ENCODE measurements at places on chromosomes 6 and 20.

DNA sequence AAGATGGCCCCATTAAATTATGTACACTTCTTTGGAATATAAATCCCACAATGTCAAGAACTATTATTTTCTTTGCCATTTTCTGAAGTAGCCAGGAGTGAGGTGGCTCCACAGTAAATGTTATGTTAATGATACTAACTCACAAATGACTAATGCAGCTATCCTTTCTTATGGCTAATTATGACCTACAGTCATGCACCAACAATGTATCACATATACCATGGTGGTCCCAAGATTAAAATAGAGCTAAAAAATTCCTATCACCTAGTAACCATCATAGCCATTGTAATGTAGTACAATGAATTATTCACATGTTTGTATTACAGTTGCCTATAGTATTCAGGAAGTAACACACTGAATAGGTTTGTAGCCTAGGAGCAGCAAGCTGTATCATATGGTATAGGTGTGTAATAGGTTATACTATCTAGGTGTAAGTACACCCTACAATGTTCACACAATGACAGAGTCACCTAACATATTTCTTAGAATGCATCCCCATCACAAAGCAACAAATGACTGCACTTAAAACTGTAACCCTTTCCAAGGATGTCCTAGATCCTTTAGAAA is 15.3 kb downstream of the ECHDC1 start:
- no peaks in the 10 kb centered on the region for H3K27me3 ChIP-seq
- H3K4me1 ChIP-seq, result peaks cover 9% of the 10 kb centered on the region
- H3K4me3 ChIP-seq, result no peak overlapping the region

- H3K27ac ChIP-seq, result no peak overlapping the region
- no peak for DNase-seq
- H3K36me3 ChIP-seq, result no peaks in the 10 kb centered on the region
These were observed 95.4 kb upstream of the NKX2-2 start for GRCh38 chr20:21609221-21609620.

GRCh38 chr6:63487103-63487813 is 85.0 kb upstream of the LOC128125822 start:
- H3K27ac ChIP-seq, result no peak overlapping the region
- no peaks in the 10 kb centered on the region for H3K27me3 ChIP-seq
- H3K36me3 ChIP-seq, result no peaks in the 10 kb centered on the region
- no peak for DNase-seq
- no peaks in the 10 kb centered on the region for H3K4me1 ChIP-seq

GRCh38 chr6:43926634-43927531 is 156.9 kb downstream of the VEGFA start:
- no peaks in the 10 kb centered on the region for H3K36me3 ChIP-seq
- peaks cover 26% of the 10 kb centered on the region for H3K4me1 ChIP-seq
- no peak overlapping the region for H3K27ac ChIP-seq

- H3K27me3 ChIP-seq, result no peaks in the 10 kb centered on the region
- peaks cover 10% of the 10 kb centered on the region for H3K4me1 ChIP-seq
- H3K27ac ChIP-seq, result no peak overlapping the region
- peak; percentile 48 for DNase-seq
- no peaks in the 10 kb centered on the region for H3K36me3 ChIP-seq
- peak overlapping the region; percentile 73 for H3K4me3 ChIP-seq
These were observed 568 bp downstream of the CCDC170 start for GRCh38 chr6:151494235-151494935.

GRCh38 chr6:43181942-43182860 is at the start of gene CUL9:
CUL9 (plus strand) TSS chr6:43182196; CDS start chr6:43184311, 2,115 bp downstream.
- DNase-seq, result peak; percentile 49
- H3K4me3 ChIP-seq, result peak within 1 kb of the TSS; percentile 68
- H3K36me3 ChIP-seq, result peaks cover 15% of the 10 kb centered on the region
- H3K27ac ChIP-seq, result peak within 1 kb of the TSS; percentile 39
- H3K4me1 ChIP-seq, result peaks cover 19% of the 10 kb centered on the region

DNA sequence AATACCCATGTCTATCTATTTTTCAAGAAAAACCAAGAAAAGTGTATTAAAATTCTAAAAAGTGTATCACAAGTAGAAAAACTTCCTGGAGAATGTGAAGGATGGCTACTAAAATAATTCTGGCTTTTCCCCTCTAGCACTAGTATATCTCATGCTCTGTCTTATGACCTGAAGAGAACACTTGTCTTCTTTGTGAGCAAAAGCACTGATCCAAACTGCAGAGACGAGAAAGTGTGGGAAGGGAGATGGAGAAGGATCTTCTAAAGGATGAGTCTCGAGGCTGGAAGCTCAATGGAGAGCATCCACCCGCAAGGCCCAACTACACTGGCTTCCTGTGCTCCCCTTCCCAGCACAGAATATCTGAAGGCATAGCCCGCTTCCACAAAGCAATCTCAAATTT is 23.5 kb downstream of the STX7 start:
- H3K4me1 ChIP-seq, result peaks cover 5% of the 10 kb centered on the region
- no peak overlapping the region for H3K4me3 ChIP-seq
- H3K27me3 ChIP-seq, result no peaks in the 10 kb centered on the region

- H3K4me1 ChIP-seq, result no peaks in the 10 kb centered on the region
- no peaks in the 10 kb centered on the region for H3K36me3 ChIP-seq
- H3K27ac ChIP-seq, result no peak overlapping the region
- no peak overlapping the region for H3K4me3 ChIP-seq
- H3K27me3 ChIP-seq, result no peaks in the 10 kb centered on the region
These were observed 19.1 kb upstream of the MYLIP start for GRCh38 chr6:16109659-16110305.

DNA sequence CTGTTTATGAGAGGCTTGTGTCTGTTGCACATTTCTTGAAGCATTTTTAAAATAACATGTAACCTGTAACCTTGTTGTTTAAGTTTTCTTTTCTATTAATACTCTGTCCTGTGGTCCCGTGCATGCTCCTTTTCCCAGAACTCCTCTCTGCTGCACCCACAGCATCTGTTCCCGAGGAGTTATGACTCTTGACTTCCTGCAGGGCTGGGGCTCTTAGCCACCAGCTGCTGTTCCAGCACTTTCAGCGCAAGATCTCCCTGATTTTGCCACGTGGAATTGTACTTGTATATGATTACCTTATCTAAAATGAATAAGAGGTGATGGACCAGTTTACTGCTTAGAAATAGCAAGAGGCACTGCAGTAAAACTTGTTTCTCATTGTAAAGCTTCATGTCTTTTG is 150.6 kb downstream of the QKI start:
- H3K4me3 ChIP-seq, result no peak overlapping the region
- H3K27ac ChIP-seq, result no peak overlapping the region
- peaks cover 30% of the 10 kb centered on the region for H3K36me3 ChIP-seq
- no peaks in the 10 kb centered on the region for H3K27me3 ChIP-seq
- DNase-seq, result peak; percentile 48

- no peak overlapping the region for H3K4me3 ChIP-seq
- no peak for DNase-seq
- peaks cover 31% of the 10 kb centered on the region for H3K4me1 ChIP-seq
These were observed 33.8 kb upstream of the LCA5 start for GRCh38 chr6:79571030-79571367.

GRCh38 chr20:44717986-44718385 is 2.8 kb downstream of the CCN5 start:
- peaks cover 16% of the 10 kb centered on the region for H3K4me1 ChIP-seq
- H3K27me3 ChIP-seq, result peaks cover 5% of the 10 kb centered on the region
- no peak overlapping the region for H3K4me3 ChIP-seq
- no peak overlapping the region for H3K27ac ChIP-seq
- DNase-seq, result no peak

DNA sequence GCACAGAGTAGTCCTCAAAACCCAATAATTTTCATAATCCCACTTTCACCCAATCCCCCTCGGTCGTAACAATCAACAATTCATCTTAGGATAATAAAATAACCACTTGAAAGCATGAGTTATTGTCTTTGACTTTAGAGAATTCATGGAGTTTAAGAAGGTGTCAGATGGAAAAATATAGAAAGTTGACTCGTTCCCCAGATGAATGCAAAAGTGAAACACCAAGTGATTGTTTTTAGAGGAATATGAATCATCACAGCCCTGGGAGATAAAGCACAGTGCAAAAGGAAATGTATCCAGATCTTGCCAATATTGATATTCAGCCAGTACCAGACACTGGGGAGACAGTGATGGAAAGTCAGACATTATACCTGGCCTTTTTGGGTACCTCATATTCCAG is 860.5 kb downstream of the DHX35 start:
- H3K36me3 ChIP-seq, result no peaks in the 10 kb centered on the region
- no peaks in the 10 kb centered on the region for H3K27me3 ChIP-seq
- H3K27ac ChIP-seq, result peak overlapping the region; percentile 73
- DNase-seq, result peak; percentile 81
- peaks cover 35% of the 10 kb centered on the region for H3K4me1 ChIP-seq

GRCh38 chr6:44805238-44805846 is 417.8 kb downstream of the CDC5L start:
- DNase-seq, result peak; percentile 82
- H3K36me3 ChIP-seq, result no peaks in the 10 kb centered on the region
- no peak overlapping the region for H3K4me3 ChIP-seq
- H3K27ac ChIP-seq, result no peak overlapping the region
- H3K4me1 ChIP-seq, result peaks cover 13% of the 10 kb centered on the region

- no peaks in the 10 kb centered on the region for H3K4me1 ChIP-seq
- H3K27ac ChIP-seq, result no peak overlapping the region
These were observed 158.8 kb downstream of the FOXA2 start for GRCh38 chr20:22425344-22426295.

DNA sequence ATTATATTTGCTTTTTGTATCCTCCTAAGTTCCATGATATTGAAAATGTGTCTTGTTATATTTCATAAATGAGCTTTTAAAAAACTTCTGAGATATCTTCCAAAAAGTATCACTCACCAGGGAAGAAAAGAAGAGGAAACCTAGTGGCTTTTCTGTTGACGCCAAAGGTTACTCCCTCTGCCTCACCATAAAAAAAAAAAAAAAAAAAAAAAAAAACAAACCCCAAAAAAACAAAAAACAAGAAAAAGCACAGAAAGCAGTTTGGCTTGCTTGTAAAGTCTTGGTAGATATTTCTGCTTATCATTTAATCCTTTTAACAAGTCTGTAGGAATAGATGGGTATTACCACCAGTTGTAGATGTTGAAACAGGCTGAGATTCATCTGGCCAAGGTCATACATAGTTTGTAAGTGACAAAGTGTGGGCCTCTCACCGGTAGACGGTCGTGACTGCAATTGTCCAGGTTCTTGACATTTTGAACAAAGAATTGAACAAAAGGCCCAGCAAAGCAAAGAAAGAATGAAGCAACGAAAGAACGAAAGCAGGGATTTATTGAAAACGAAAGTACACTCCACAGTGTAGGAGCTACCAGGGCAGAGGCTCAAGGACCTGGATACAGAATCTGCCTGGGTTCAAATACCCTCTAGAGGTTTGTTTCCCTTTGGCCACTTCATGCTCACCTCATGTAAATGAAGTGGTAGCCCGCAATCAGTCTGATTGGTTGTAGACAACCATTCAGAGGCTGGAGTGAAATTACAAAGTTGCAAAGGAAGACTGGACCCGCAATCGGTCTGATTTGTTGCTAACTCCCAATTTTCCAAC is 11.6 kb upstream of the ELOVL5 start:
- H3K4me1 ChIP-seq, result peaks cover 27% of the 10 kb centered on the region
- H3K27ac ChIP-seq, result peak overlapping the region; percentile 98
- peak; percentile 43 for DNase-seq
- peak overlapping the region; percentile 53 for H3K4me3 ChIP-seq
- no peaks in the 10 kb centered on the region for H3K27me3 ChIP-seq

GRCh38 chr6:138824482-138825144 is 28.7 kb downstream of the ECT2L start:
- H3K36me3 ChIP-seq, result no peaks in the 10 kb centered on the region
- no peak overlapping the region for H3K4me3 ChIP-seq
- no peak overlapping the region for H3K27ac ChIP-seq
- H3K27me3 ChIP-seq, result no peaks in the 10 kb centered on the region
- no peaks in the 10 kb centered on the region for H3K4me1 ChIP-seq
- DNase-seq, result peak; percentile 6

DNA sequence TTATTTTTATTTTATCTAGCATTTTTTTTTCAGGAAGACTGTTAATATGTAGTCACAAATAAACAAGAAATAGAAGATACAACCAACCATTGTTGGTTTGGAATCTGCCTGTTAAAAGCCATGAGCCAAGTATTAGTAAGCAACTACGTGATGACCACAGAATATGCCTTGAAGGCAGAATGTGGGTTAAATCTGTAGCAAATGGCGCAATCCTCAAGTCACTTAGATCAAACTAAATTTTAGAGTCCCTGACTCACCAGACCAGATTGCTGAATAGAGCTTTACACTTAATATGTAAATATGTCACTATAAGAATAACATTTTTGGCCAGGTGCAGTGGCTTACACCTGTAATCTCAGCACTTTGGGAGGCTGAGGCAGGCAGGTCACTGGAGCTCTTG is 800.1 kb upstream of the CITED2 start:
- peaks cover 4% of the 10 kb centered on the region for H3K4me1 ChIP-seq
- no peaks in the 10 kb centered on the region for H3K27me3 ChIP-seq
- no peak overlapping the region for H3K27ac ChIP-seq
- H3K4me3 ChIP-seq, result no peak overlapping the region
- DNase-seq, result peak; percentile 95
- H3K36me3 ChIP-seq, result no peaks in the 10 kb centered on the region

GRCh38 chr20:36634342-36634741 is 11.7 kb downstream of the SLA2 start:
- H3K4me1 ChIP-seq, result no peaks in the 10 kb centered on the region
- H3K27me3 ChIP-seq, result no peaks in the 10 kb centered on the region
- H3K4me3 ChIP-seq, result no peak overlapping the region
- DNase-seq, result no peak

- no peak overlapping the region for H3K4me3 ChIP-seq
- no peak overlapping the region for H3K27ac ChIP-seq
- H3K36me3 ChIP-seq, result no peaks in the 10 kb centered on the region
- H3K27me3 ChIP-seq, result peaks cover 11% of the 10 kb centered on the region
- DNase-seq, result peak; percentile 30
These were observed 10.4 kb upstream of the ZFAND3 start for GRCh38 chr6:37809197-37809543.

- peaks cover 22% of the 10 kb centered on the region for H3K4me1 ChIP-seq
- peaks cover 31% of the 10 kb centered on the region for H3K36me3 ChIP-seq
- no peaks in the 10 kb centered on the region for H3K27me3 ChIP-seq
- H3K4me3 ChIP-seq, result no peak overlapping the region
- no peak for DNase-seq
- H3K27ac ChIP-seq, result no peak overlapping the region
These were observed 46.5 kb downstream of the TRAM2 start for GRCh38 chr6:52530351-52530750.

DNA sequence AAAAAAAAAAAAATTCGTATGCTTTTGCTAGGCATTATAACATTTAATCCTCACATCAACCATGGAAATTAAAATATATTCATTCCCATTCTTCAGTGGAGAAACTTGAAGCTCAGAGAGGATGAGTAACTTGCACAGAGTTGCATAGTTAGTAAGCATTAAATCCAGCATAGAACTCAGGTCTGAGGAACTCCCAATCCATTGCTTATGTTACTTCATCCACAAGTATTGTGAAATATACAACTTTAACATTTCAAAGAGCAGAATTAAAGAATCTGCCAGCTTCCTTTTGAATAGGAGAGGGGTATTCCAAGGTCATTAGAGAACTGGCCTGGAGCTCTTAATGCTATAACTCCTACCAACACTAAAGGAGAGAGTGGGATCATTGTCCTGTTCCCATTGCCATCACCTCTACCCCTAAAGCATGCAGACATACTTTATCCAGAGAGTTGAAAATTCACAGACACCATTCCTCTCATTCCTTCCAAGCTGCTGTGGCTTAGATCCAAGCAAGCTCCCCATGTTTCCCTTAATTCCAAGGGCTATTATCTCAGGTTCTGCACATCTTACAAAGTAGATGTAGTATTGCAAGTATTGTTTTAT is 91.9 kb downstream of the FLRT3 start:
- DNase-seq, result peak; percentile 21
- H3K36me3 ChIP-seq, result no peaks in the 10 kb centered on the region
- no peak overlapping the region for H3K4me3 ChIP-seq
- H3K4me1 ChIP-seq, result no peaks in the 10 kb centered on the region

Measured in astrocyte (in vitro differentiated cells and primary cell).